ENCODE measurements at places on chromosomes 4 and X. TPM values are rescaled to one million over a fixed set of nuclear protein-coding genes. Genes with fewer than 3 reads are reported as not detected.

GRCh38 chr4:97987019-97987648 is 156.1 kb downstream of the STPG2 start:
- H3K4me1 ChIP-seq: no peaks in the 10 kb centered on the region
- H3K36me3 ChIP-seq: peaks cover 4% of the 10 kb centered on the region
- H3K4me3 ChIP-seq: no peak overlapping the region
- no peak for DNase-seq

- H3K36me3 ChIP-seq: no peaks in the 10 kb centered on the region
- no peak overlapping the region for H3K27ac ChIP-seq
- H3K4me1 ChIP-seq: peaks cover 2% of the 10 kb centered on the region
- H3K27me3 ChIP-seq: no peaks in the 10 kb centered on the region
Measured at GRCh38 chr4:115433491-115433890, 320.1 kb upstream of the NDST4 start.

Gene HEPH
- 92.4 TPM for total RNA-seq

DNA sequence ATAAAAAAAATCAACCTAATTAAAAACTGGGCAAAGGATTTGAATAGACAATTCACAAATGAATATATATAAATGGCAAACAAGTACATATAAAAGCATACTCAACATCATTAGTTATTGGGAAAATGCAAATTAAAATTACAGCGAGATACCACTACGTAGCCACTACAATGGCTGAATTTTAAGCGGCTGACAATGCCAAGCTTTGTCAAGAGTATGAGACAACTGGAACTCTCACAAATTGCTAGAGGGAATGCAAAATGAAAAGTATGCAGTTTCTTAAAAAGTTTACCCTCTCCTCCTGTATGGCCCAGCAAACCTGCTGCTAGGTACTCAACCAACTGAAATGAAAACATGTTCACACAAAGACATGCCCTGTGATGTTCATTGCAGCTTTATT is 34.8 kb downstream of the ZFP42 start:
- H3K4me1 ChIP-seq: peaks cover 7% of the 10 kb centered on the region
- no peak overlapping the region for H3K27ac ChIP-seq
- H3K36me3 ChIP-seq: peaks cover 1% of the 10 kb centered on the region

Gene ABLIM2
- 7.5 TPM for total RNA-seq

DNA sequence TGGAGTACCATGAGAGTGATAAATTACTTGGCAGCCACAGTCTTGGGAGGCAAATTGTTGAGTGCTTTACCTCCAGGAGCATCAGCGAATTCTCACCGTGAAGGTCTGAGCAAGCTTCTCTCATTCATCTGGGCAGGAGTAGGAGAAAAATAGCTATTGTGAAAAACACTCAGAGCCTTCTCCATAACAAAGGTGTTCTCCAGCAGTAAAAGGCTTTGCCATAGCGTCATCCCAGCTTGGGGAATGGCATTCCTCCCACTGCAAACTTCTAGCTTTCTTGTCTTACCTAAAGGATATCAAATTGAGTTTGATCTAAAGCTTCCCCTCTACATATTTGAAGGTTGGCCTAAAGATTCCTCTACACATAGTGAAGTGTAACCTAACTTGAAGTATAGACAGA is 29.8 kb upstream of the MAGEA11 start:
- peaks cover 4% of the 10 kb centered on the region for H3K36me3 ChIP-seq
- H3K27me3 ChIP-seq: peaks cover 6% of the 10 kb centered on the region
- no peak for DNase-seq
- no peak overlapping the region for H3K27ac ChIP-seq
- H3K4me1 ChIP-seq: peaks cover 13% of the 10 kb centered on the region

Gene KDM5C
- total RNA-seq: 112 TPM

DNA sequence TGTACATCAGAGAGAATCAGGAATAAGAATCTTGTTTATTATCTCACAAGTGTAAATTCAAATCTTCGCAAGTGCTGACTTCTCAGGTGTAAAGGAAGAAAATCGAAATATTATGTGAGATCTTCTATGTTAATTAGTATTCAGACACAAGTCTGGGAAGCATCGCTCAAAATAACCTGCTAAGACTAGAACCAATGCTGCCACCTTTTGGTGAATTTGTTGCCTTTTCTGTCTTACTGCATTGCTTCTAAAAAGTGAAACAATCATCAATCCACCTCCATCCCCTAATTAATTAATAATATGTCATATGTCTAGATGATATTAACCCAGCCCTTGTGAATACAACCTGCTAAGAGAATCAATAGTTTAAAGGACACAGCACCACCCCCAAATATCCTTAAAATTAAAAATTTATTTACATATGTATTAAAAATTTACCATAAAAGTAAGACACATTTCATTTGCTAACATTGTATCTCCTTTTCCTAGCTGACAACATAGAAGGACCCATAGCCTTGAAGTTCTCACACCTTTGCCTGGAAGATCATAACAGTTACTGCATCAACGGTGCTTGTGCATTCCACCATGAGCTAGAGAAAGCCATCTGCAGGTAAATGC is 3.5 kb downstream of the EPGN start:
- H3K36me3 ChIP-seq: no peaks in the 10 kb centered on the region
- DNase-seq: no peak
- H3K4me1 ChIP-seq: no peaks in the 10 kb centered on the region
- no peak overlapping the region for H3K27ac ChIP-seq
- H3K27me3 ChIP-seq: peaks cover 4% of the 10 kb centered on the region

Gene NKX1-1
- not detected for total RNA-seq

Gene STPG2
- 1.1 TPM for total RNA-seq

DNA sequence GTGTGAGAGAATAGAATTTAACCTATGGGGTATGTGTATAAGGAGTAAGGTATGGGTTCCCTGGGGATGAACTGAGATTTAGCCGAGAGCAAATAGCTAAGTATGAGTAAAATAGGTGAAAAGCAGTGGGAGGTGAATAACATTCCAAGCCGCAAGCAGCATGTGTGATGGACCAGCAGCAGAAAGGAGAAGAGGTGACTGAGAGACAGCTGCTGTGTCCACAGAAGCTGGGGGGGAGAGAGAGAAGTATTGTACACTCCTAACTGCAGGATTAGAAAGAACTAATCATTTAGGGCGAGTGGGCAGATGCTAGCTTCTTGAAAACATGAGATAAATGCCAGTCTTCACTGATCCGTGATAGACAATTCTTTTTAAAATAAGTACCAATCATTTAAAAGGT is 296.0 kb downstream of the KLHL4 start:
- H3K4me1 ChIP-seq: no peaks in the 10 kb centered on the region
- H3K4me3 ChIP-seq: no peak overlapping the region
- no peak overlapping the region for H3K27ac ChIP-seq
- no peaks in the 10 kb centered on the region for H3K27me3 ChIP-seq
- DNase-seq: no peak
- H3K36me3 ChIP-seq: peaks cover 2% of the 10 kb centered on the region

Gene PAGE4
- total RNA-seq: not detected

- no peaks in the 10 kb centered on the region for H3K4me1 ChIP-seq
- no peak for DNase-seq
- peaks cover 51% of the 10 kb centered on the region for H3K27me3 ChIP-seq
Measured at GRCh38 chr4:610411-611261, 14.7 kb upstream of the PDE6B start.

Gene CENPC
- total RNA-seq: 26.4 TPM

DNA sequence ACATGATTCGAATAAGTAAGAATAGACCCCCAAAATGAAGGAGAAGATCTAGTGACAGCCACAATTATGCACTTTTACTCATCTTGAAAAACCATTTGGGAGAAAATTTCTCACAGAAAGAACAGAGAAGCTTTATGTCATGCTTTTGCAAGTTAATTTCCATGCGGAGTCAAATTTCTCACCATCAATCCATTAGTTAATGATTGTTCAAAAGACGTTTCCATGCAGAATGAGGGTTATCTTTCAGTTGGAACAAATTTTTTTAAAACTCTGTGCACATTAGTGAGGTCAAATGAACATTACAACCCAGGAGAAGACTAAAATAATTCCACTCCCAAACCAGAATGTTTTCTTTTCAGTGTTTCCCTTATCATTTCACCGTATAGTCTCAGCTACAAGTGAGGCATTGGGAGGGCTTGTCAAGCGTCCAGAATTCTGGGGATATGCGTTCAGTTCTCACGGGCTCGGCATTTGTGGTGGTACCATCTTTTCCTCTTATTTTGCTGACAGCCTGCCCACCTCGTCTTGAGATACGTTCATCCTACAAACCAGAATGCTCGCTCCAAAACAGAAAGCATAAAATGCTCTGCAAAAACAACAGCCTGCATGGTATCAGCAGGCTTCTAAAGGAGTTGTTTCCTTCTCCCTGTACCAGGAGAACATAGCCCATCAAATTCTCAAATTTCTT is 130.8 kb upstream of the TBL1X start:
- H3K27me3 ChIP-seq: no peaks in the 10 kb centered on the region
- H3K4me3 ChIP-seq: peak overlapping the region; percentile 33
- H3K36me3 ChIP-seq: no peaks in the 10 kb centered on the region
- peaks cover 11% of the 10 kb centered on the region for H3K4me1 ChIP-seq
- H3K27ac ChIP-seq: peak overlapping the region; percentile 37

Gene TEX28
- total RNA-seq: not detected

- H3K27ac ChIP-seq: no peak overlapping the region
- no peak overlapping the region for H3K4me3 ChIP-seq
- H3K27me3 ChIP-seq: no peaks in the 10 kb centered on the region
- no peaks in the 10 kb centered on the region for H3K36me3 ChIP-seq
Measured at GRCh38 chr4:101136373-101137370, 210.7 kb downstream of the PPP3CA start.

Data from progenitor cell of endocrine pancreas (in vitro differentiated cells).